ENCODE measurements at places on chromosomes 5 and 9.
A peak's percentile ranks its signal among the peaks of the same experiment; 100 is the strongest.

DNA sequence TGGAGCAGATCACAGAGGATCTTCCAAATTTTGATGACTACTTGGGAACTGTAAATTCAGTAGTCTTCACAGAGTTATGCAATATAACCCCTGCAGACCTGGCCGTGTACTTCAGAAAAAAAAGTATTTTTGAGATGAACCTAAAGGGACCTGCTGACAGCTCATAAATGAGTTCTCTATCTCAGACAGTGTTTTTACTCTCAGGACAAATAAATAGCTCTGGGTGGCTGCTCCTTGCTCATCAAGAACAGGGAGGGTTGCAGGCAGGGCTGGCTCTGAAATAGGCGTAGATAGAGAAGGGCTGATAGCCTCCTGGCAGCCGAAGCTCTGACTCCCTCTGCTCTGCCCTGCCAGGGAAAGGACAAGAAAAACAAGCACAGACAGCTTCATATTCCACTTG is 64.8 kb downstream of the PLAC8L1 start:
- no peak for DNase-seq

DNA sequence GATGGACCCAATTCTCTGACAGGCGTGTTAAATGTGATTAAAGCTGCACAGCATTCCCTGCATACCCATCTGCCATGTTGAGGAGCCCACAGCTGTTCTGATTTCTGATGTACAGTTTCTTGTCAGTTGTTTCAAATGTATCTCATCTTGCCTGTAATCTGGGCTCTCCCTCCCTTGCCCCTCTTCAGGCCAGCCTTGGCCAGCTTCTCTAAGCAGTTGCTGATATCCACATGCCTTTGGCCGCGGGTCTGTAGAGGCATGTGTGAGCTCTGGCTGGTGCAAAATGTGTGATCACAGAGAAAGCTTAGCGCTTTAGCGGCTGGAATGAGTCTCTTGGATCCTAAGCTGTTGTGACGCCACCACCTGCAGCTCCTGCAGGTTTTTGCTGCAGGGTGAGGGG is 332.0 kb downstream of the MLLT3 start:
- no peak for DNase-seq

- no peak for DNase-seq
Observed at GRCh38 chr5:74098941-74099340, 472.9 kb downstream of the ARHGEF28 start.

- DNase-seq = no peak
Observed at GRCh38 chr9:119483153-119483552, 113.9 kb upstream of the BRINP1 start.

DNA sequence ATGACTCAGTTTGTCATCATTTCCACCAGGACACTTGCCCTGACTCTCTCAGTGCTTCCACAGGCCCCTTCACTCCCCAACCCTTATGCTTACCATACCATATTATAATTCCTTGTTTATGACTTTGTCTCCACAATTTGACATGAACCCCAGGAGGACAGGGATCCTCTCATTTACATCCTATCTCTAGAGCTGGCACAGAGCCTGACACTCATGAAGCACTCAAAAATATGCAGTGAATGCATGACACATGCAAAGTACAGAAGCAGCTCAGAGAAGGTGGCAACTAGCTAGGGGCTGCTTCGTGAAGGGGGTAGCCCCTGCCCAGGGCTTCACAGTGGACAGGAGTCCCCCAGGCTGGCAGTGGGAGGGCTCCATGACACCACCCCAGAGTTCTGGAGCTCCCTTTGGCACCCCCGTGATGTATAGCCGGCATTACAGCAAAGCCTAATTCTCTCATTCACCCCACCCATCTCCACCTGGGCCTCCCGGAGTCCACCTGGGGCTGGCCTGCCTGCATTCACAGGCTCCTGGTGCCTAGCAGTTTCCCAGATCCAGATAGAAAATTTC is 112.0 kb upstream of the SPOCK1 start:
- no peak for DNase-seq

DNA sequence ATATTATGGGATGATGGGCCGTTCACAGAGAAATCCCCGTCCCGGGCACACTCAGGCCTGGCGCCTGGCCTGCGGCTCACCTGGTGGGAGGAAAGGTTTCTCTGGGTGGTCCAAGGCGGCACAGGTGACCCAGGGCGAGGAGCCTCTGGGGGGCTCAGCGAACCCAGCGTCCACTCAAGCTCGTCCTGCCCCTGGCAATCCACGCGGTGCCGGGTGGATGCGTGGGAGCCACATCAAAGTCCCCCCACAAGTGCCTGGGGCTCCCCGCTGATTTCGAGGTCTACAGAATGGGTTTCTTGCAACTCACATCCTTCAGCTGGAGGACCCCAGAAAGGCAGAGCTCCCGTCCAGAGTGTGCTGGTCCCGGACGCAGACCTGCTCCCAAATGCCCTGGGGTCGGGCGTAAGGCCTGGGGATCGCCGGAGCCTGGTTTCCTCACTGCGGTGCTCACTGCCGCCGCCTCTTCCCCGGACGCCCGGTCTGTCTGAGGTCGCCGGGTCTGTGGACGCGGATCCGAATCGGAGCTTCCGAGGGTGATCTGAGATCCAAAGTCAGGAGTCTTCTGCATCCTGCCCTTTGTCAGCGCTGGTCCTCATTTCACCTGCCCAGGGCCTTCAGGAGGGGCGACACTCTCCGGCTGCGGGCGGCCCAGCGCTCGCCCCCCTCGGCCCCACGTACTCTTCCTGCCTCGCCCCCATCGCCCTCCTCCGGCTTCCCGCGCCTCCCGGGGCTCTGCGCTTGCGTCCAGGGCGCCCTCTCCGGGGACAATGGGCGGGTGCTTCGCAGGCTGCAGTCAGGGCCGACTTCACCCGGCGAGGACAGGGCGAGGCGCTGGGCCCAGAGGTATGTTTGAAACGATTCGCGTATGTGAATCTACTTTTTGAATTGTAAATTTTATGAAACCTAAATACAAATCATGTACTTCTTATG is 20.0 kb upstream of the RUFY1 start:
- peak; percentile 71 for DNase-seq

- peak; percentile 28 for DNase-seq
Observed at GRCh38 chr9:69745716-69746437, 13.9 kb downstream of the PTAR1 start.

DNA sequence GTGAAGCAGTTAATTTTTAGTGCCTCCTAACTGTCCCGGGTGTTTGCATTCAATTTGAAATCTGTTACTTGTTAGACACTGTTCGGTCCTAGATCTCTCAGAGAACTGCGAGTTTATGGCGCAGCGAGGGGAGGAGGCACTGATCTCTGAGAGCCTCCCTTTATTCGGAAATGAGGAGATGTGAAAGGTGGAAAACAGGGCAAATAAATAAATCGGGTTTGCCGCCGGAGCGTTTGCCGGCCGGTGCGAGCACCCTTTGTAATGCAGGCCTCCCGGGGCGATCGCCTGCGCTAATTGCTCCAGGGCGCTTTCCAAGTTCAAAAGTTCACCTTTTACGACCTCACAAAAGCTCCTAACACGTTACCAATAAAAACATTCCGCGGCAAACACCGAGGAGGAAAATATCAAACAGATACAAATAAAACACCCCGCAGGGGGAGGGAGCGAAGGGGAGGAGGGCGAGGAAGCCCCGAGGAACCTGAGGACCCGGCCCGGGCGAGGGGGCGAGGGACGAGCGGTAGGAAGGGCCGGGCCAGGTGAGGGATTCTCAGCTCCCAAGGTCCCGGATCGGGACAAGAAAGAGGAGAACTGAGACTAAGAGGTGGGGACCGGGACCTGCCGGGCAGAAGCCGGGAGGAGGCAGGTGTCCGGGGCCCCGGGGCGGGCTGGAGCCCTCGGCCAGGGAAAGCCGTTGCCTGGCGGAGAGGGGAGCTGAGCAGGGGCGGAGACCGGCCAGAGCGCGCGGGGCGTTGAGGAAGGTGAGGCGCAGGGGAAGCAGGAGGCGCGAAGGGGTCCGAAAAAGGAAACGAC is 1.4 kb downstream of the NR6A1 start:
- no peak for DNase-seq

DNA sequence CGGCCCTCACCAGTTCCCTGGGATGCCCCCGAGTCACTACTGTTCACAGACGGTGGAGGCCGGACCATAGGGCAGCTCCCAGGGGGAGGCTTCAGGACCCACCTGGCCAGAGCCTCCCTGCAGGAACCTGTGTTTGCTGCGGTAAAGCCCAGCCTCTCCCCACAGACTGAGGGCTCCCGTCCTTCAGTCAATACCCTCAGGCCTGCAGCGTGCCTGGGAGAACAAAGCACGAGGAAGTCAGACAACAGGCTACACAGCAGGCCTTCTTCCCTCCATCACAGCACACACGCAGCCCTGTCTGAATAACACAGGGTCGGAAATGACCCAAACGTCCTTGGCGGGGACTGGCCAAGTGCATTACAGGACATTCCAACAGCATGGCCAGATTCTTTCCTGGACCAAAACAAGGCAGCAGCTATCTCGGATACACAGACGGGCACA is 34.4 kb downstream of the COL23A1 start:
- DNase-seq = peak; percentile 50

DNA sequence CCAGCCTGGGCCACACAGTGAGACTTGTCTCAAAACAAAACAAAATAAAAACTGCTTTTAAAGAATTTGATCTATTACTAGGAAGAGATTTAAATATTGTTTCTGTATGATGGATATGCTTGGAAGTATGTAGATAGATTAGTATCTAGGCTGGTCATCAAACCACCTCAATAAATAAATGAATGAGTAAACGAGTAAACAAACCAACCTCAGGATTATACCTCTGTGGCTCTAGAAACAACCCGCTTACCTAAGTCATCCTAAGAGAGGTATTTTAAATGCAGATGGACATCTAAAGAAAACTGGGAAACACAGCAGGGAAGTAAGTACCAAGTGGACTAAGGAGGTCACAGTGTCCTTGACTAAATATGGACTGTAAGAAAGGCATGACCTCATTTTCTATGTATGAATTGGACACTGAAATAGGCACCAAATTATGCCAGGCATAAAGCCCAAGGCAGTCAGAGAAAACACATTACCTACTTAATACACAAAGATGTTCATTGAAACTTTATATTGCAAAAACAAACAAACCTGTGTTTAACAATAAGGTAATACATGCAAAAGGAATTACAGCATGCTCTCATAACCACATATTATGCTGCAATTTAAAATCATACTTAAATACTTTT is 7.3 kb downstream of the ANKH start:
- DNase-seq = no peak

DNA sequence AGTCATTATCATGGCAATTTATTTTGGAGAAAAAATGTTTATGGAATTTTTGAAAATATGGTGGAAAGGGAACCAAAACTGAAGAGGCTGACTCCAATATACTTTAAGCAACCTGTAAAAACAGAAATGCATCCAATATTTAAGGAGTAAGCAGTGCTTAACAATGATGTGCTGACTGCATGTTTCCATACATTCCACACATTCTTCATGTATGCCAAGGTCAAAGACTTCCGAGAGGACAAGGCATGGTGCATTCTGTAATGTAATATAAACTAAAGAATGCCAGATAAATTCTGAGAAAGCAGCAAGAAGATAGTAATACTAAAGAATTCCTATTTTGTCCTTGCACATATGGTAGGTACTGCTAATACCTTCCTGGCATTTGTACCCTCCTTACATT is 2015.9 kb upstream of the CDH9 start:
- no peak for DNase-seq

DNA sequence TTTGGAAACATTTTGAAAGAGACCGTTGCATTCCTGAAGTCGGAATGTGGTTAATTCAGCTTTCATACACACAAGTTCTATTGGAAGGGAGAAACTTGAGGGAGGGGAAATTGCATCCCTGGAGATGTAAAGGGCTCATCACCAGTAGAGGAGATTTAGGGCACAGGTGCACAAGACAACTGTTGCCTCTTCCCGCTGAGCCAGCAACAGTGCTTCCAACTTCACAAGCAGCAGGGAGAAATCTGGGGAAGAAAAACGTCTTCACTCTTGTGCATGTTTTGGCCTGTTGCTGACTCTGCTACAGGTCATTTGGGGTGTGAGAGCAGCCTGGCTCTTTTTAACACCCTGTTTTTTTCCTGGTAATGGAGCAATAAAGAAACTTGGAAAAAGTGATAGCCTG is 277.9 kb downstream of the GAS1 start:
- no peak for DNase-seq
